ENCODE measurements at places on chromosomes 3 and 15.
A peak's percentile ranks its signal among the peaks of the same experiment; 100 is the strongest.

- DNase-seq = peak; percentile 64
These were observed 725.5 kb upstream of the ARRDC4 start for GRCh38 chr15:97234851-97235610.

DNA sequence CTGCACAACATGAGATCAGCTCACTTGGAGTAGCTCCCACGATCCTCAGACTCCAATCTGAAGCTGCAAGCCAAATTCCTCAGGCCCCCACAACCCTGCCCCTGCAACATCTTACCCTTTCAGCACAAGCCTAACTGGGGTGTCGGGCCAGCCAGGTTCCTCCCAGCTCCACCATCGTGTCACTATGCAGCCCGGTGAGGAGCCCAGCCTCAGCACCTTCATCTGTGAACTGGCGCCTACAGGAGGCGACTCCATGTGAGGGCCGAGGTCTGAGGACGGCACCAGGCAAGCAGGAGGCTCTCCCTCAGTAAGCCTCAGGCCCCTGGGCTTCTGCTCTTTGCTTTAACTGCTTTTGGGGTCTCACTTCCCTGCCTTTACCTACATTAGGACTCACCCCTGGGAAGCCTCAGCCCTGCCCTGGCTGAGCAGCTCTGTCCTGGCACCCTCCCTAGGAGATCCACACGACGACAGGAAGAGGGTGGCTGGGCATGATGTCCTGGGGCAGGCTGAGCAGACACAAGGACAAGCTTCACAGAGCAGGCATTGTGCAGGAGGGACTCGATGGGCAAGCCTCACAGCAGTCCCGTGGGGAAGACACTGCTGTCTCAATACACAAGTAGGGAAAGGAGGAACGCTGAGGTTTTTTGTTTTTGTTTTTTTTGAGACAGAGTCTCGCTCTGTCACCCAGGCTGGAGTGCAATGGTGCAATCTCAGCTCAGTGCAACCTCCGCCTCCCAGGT is 104.6 kb downstream of the ADAMTS17 start:
- DNase-seq = no peak

DNA sequence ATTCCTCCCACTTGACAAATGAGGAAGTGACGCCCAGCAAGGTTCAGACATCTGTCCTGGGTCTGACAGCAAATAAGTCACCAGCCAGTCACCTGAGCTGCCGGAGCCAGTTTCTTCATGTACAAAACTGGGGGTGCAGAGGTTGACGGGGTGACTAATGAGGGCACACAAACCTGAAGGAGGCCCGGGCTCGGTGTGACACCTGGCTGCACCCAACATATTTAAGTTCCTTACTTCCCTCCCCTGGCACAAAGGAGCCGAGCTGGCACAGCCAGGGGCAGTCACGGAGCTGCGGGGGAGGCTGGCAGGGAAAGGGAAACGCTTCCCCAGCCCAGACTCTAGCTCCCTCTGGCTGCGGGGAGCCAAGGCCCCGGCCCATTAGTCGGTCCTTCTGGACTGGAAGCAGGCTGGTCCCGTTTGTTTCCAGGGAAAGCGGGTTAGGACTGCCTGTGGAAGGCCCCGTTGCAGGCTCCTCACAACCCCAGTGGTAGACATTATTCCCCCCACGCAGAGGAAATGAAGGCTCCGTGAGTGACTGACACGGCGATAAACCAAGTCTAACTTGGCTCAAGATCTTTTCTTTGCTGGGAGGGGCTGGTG is 2.3 kb downstream of the FBXL22 start:
- peak; percentile 22 for DNase-seq

GRCh38 chr15:31481142-31481541 is 154.5 kb downstream of the KLF13 start:
- DNase-seq = no peak

- no peak for DNase-seq
These were observed 232.1 kb downstream of the IGSF11 start for GRCh38 chr3:118802325-118803095.

DNA sequence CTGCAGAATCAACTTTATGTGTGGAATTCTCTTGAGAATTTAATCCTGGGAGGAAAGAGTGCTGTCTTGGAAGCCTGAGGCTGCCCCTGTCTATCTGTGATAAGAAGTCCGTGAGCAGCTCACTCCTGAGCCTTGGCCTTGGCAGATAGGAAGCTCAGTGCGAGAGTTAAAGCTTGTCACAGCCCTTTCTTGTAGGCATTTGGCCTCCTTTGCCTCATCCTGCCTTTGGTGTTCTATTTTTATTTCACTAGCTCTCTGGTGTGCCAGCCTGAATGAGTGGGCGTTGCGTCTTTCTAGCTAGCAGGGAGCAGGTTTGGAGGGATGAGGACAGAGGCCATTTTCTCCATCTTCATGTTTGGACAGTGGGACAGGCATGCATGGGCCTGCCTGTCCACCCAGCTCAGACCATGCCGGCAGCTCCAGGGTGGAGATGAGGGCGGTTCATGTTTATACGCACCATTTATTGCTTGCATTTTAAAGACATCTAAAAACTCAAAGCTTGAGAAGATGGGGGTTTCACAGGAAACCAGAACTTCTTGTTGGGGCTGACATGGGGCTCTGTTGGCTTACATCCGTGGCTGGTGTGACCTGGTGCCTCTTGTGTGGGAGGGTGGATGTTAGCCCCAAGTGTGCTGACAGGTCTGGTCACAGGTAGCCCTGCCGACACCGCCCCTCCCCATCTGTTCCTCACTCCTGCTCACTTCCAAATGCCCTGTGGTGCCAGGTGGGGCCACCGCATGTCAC is 29.8 kb downstream of the IRAK2 start:
- peak; percentile 16 for DNase-seq

DNA sequence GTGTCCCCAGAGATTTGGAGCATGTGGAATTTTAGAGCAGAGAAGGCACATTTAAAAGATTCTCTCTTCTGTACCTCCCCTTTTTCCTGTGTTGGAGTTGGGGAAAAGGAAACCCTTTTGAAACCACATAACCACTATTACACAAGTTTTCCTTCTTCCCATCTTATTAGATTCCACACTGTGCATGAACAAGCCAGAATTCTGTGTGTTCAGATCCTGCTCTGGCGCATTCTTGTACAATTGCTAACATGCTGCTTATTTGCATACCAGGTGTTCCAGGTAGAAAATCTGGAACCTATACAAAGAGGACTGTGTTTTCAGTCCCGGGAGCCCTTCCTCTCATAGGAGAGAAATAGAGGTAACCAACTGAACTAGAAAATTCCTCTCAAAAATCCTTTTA is 2.6 kb upstream of the CIB2 start:
- no peak for DNase-seq

GRCh38 chr15:75225951-75226732 is 24.5 kb downstream of the C15orf39 start:
- no peak for DNase-seq

DNA sequence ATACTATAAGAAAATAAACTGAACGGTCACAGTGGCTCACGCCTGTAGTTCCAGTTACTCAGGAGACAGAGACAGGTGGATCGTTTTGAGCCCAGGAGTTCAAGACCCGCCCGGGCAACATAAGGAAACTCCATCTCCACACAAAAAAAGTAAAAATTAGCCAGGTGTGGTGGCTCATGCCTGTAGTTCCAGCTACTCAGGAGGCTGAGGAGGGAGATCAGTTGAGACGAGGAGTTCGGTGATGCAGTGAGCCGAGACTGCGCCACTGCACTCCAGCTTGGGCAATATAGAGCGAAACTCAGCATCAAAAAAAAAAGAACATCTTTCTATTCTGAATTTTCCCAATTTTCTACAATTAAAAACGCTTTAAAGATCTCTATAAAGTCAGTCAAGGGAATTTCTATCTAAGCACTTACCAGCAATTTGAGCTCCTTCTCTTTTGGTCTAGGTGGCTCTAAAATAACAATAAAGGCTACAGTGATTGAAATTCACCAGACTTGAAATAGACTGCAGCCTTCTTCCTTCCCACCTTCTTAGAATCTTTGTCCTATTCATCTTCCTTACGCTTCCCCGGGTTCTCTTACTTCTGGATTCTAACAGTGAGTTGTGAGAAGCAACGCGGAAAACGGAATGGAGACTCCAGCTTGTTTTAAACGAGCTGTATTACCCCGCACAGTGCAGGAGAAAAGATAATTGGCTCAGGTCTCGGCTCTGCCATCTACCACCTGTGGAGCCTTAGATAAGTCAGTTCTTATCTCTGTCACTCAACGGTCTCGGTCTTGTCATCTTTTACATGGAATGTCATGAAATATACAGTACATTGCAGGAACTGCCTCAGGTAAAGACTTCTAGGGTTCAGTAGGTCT is 812 bp upstream of the SEC62 start:
- DNase-seq = no peak

- no peak for DNase-seq
These were observed 283.5 kb downstream of the SV2B start for GRCh38 chr15:91383532-91383931.

DNA sequence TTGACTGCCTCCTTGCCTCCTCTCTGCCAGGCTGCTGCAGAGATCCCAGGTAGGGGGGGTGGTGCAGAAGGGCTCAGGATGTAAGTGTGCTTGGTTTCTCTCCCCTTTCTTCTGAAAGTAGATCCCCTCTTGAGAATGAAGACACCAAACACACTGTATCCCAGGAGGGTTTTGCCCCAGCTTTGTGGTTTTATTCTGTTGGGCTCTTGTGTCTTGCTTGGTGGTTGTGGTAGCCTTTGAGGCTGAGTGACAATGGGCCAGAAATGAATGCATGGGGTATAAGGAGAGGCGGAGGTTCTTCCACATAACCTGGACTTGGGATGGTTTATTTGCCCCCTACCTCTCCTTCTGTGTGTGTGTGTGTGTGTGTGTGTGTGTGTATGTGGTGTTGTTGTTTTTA is 5.7 kb downstream of the PDIA5 start:
- DNase-seq = no peak

DNA sequence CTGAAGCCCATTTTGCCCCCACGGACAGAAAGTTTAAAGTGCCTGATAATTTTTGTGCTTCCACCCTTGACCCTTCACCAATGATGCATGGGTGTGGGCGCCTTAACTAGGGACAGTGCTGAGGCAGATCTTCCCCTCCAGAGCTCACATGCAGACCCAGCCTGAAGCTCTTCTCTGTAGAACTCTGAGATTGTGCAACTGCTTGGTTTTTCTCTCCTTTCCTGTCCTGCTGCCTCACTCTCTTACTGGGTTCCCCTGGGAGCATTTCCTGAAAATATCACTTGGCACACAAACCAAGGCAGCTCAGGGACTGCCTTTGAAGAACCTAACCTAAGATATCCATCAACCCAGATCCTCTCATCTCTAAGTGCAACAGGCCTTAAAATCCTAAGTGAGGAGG is 220.3 kb upstream of the STT3B start:
- no peak for DNase-seq

- DNase-seq = no peak
These were observed 34.1 kb downstream of the GLB1 start for GRCh38 chr3:33062866-33063265.
